Activated naive CD8-positive, alpha-beta T cell treated with anti-CD3 and anti-CD28 coated beads for 36 hours (primary cell): ENCODE measurements at places on chromosomes 2 and 18.

- H3K27ac ChIP-seq = no peak overlapping the region
- H3K4me1 ChIP-seq = no peaks in the 10 kb centered on the region
- H3K27me3 ChIP-seq = no peaks in the 10 kb centered on the region
- DNase-seq = no peak
Observed at GRCh38 chr2:83665894-83666293, 793.2 kb downstream of the SUCLG1 start.

GRCh38 chr2:58010599-58010998 lies 36.0 kb upstream of the VRK2 start:
- H3K36me3 ChIP-seq = no peaks in the 10 kb centered on the region
- H3K27ac ChIP-seq = no peak overlapping the region
- no peaks in the 10 kb centered on the region for H3K4me1 ChIP-seq

GRCh38 chr2:28406276-28407096 lies 13.8 kb downstream of the FOSL2 start:
- H3K4me1 ChIP-seq = peaks cover 73% of the 10 kb centered on the region
- H3K4me3 ChIP-seq = no peak overlapping the region
- peak; percentile 56 for DNase-seq
- no peaks in the 10 kb centered on the region for H3K27me3 ChIP-seq
- H3K27ac ChIP-seq = peak overlapping the region; percentile 57

- no peaks in the 10 kb centered on the region for H3K4me1 ChIP-seq
- H3K36me3 ChIP-seq = no peaks in the 10 kb centered on the region
- peaks cover 21% of the 10 kb centered on the region for H3K27me3 ChIP-seq
- no peak overlapping the region for H3K27ac ChIP-seq
Observed at GRCh38 chr18:50793641-50794565, 25.9 kb downstream of the MRO start.

DNA sequence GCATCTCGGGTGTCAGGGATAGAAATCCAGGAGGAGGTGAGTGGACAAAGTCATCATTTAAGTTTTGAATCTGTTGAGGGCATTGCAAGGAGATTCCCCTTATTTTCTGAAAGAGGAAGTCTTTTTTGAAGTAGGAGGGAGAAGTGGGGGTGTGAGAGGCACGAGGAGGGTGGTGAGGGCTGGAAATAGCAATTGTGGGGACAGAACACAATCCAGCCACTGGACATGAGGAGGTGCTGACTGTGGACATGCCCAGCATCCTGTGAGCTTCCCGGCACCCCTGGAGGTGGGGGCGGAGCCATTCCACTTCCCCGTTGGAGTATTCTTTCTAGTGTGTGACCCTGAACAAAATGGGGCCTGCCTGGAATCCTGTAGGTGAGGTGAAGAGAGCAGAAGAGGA lies 310.7 kb upstream of the EPAS1 start:
- H3K36me3 ChIP-seq = peaks cover 2% of the 10 kb centered on the region
- no peaks in the 10 kb centered on the region for H3K27me3 ChIP-seq
- no peak overlapping the region for H3K4me3 ChIP-seq
- no peaks in the 10 kb centered on the region for H3K4me1 ChIP-seq

- peaks cover 81% of the 10 kb centered on the region for H3K27me3 ChIP-seq
- DNase-seq = peak; percentile 35
- peak overlapping the region; percentile 56 for H3K4me3 ChIP-seq
- no peak overlapping the region for H3K27ac ChIP-seq
- peaks cover 2% of the 10 kb centered on the region for H3K4me1 ChIP-seq
Observed at GRCh38 chr2:10091182-10091888, 11.1 kb upstream of the CYS1 start.

DNA sequence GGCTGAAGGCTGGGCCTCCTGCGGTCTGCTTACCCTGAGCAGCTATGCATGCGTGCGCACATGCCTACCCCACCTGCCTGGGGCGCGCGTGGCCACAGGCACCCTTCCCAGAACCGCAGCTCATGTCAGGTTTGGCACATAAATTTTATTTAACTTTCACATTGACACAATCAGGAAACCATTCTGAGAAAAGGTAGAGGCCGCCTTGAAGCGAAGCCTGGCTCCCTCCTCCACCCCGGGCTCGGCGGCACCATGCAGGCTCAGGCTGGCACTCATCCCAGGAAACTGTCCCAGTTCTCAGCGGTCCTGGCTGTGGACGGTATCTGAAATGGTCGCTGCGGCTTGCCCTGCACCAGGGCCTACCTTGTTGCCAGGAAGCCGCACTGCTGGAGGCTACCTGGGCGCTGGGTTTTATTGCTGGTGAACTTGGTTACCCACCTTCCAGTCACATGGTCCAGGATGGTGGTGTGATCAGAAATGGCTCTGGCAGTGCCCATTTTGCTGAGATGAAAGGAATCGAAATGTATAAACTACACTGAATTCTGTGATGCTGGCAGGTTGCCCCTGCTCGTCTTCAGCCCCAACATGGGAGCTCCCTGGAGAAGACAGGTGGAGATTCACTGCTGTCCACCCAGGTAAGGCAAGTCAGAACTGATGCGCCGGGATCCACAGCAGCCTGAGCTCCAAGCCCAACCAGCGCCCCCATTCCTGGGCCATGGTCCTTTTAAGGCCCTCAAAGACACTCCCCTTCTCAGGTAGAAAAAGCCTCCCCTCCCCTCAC lies 25.5 kb downstream of the CHST10 start:
- H3K4me1 ChIP-seq = no peaks in the 10 kb centered on the region
- no peak overlapping the region for H3K4me3 ChIP-seq
- H3K27ac ChIP-seq = no peak overlapping the region
- H3K36me3 ChIP-seq = no peaks in the 10 kb centered on the region
- no peak for DNase-seq

GRCh38 chr2:54191361-54192135 lies 64.5 kb downstream of the TSPYL6 start:
- H3K4me3 ChIP-seq = no peak overlapping the region
- DNase-seq = no peak
- no peaks in the 10 kb centered on the region for H3K4me1 ChIP-seq
- H3K27me3 ChIP-seq = no peaks in the 10 kb centered on the region

DNA sequence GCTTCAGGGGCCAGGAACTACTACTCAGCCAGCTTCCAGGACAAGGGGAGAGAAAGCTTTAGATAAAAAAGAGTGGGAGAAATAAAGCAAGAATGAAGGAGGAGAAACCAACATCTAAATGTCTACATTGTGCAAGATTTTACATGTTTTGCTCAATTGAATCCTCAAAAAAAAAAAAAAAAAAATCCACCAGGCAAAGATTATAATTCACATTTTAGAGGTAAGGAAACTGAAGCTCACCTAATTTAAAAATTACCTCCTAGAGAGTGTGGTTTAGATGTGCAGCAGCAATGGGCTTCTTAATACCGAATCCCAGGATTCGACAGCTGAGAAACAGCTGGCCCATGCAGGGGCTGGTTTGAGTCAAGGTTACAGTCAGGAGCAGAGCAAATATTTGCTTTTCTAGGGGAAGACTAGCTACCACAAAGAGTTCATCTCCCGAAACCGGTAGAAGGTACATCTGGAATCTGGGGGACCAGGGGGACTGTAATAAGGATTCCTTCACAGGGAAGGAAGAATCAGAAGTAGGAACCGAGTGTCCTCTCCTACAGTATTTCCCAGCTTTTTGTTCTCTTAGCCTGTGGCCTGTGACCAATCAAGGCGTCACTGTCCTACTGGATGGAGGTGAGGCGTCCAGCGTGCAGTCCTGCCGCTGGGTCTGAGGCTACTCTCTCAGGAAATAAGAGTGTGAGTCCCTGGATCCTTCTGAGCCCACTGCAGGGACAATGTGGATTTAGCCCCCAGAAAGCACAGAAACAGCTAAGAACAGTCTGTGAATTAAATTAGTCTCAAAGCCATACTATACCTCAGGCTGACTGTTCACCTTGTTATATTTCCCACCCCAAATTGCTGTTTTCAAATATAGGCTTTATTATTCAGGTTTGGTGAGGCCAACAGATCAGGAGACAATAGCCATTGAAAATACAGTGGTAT lies 42.3 kb downstream of the IL1R2 start:
- DNase-seq = no peak
- H3K27me3 ChIP-seq = no peaks in the 10 kb centered on the region
- H3K4me1 ChIP-seq = peaks cover 22% of the 10 kb centered on the region
- peak overlapping the region; percentile 54 for H3K27ac ChIP-seq
- peaks cover 3% of the 10 kb centered on the region for H3K36me3 ChIP-seq

GRCh38 chr2:191724015-191724414 lies 46.1 kb downstream of the NABP1 start:
- DNase-seq = no peak
- H3K27me3 ChIP-seq = peaks cover 10% of the 10 kb centered on the region
- no peaks in the 10 kb centered on the region for H3K36me3 ChIP-seq
- H3K27ac ChIP-seq = no peak overlapping the region

- H3K27ac ChIP-seq = no peak overlapping the region
- no peaks in the 10 kb centered on the region for H3K4me1 ChIP-seq
- DNase-seq = no peak
- H3K4me3 ChIP-seq = no peak overlapping the region
- no peaks in the 10 kb centered on the region for H3K36me3 ChIP-seq
Observed at GRCh38 chr2:235511187-235511661, 17.4 kb downstream of the AGAP1 start.

GRCh38 chr2:130917006-130917688 lies 80.4 kb downstream of the ARHGEF4 start:
- H3K4me1 ChIP-seq = no peaks in the 10 kb centered on the region
- H3K4me3 ChIP-seq = no peak overlapping the region
- H3K27ac ChIP-seq = no peak overlapping the region
- no peaks in the 10 kb centered on the region for H3K36me3 ChIP-seq
- no peak for DNase-seq

DNA sequence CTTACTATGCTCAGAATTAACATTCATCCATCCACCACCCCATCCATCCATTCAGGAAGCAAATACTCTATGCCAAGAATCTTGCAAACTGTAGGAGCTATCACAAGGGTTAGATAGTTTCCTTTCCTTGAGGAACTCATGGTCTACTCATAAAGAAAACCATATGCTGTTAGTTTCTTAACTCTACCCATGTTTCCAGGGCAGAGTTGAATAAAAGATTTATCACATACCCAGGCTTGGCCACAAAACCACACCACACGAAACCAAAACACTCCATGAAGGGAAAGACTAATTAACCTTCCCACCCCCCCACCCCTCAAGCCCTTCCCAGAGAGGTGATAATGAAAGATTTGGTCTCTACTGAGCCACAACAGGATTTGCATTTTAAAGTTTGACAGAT lies 23.7 kb upstream of the MSGN1 start:
- H3K27me3 ChIP-seq = peaks cover 46% of the 10 kb centered on the region
- peaks cover 11% of the 10 kb centered on the region for H3K4me1 ChIP-seq
- H3K4me3 ChIP-seq = no peak overlapping the region
- peak; percentile 9 for DNase-seq
